ENCODE measurements at places on chromosomes 6 and 20. TPM values are rescaled to one million over a fixed set of nuclear protein-coding genes. Genes with fewer than 3 reads are reported as not detected.

DNA sequence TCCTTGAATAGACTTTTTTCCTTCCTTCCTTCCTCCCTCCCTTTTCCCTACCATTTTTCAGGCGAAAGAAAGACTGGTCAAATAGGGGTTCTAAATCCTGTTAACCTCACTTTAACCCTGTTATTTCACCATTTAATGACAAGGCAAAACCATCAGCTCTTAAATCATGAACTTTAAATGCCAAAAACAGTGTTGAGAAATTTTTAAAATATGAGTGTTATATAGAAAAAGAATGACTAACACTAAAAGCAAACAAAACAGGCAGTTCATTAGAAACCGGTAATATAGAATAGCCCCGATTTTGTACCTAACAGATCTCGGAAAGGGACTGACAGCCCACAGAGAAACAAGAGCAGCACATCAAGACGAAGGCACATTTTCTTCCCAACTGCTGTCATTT lies 57.4 kb upstream of the CEP85L start:
- no peak for DNase-seq

DNA sequence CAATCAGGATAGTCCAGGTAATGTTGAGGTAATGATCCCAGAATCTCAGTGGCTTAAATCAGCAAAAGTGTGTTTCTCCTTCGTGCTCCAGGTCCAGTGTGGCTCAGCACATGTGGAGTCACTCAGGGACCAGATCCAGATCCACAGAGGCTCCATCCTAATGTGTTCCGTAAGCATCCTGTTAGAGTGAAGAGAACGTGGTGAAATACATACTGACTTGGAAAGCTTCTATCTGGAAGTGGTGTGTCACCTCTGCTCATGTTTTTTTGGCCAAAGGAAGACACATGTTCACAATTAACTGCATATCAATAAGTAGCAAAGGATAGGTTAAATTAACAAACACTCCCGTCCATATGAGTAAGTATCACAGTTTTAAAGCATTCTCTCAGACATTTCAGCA lies 26.8 kb upstream of the PREP start:
- DNase-seq = no peak

GRCh38 chr6:109834595-109835437 lies 143.3 kb upstream of the GPR6 start:
- DNase-seq = no peak

Gene OPRM1
- polyA plus RNA-seq = not detected

GRCh38 chr6:17851001-17851719 lies 136.3 kb downstream of the KIF13A start:
- no peak for DNase-seq

DNA sequence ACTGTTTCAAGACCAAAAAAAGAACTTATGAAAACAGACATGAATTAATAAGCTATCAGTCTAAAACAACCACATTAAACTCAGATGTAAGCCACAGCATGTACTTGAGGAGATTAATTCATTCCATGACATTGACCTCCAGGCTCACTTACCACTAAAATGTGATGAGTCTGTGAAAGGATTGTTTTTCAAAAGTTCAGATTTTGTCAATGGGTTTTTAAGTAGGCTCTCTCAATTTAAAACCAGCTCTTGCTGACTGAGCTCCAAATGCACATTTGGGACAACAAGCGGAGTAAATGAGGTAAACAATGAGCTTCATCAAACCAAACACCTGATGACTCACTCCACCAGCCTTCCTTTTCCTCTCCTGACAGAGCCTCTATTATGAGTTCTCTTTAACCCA lies 197.0 kb downstream of the SIM1 start:
- no peak for DNase-seq

- no peak for DNase-seq
Measured at GRCh38 chr20:37748015-37748414, 54.2 kb downstream of the CTNNBL1 start.

DNA sequence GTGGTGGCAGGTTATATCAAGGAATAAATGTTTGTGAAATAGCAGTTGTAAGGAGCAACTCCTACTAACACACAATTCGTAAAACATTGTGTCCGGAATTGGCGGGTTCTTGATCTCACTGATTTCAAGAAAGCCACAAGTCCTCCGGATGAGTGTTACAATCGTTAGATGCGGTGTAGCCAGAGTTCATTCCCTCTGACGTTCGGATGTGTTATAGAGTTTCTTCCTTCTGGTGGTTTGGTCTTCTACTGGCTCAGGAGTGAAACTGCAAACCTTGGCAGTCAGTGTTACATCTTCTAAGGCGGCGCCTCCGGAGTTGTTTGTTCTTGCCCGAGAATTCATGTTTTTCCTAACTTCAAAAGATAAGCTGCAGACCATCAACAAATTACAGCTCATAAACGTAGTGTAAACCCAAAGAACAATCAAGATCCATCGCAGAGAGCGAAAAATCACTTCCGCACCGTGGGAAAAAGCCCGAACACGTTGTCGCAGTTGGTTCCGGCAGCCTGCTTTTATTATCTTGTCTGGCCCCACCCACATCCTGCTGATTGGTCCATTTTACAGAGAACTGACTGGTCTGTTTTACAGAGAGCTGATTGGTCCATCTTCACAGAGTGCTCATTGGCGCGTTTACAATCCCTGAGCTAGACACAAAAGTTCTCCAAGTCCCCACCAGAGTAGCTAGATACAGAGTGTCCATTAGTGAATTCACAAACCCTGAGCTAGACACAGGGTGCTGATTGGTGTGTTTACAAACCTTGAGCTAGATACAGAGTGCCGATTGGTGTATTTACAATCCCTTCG lies 58.2 kb downstream of the TRIM27 start:
- DNase-seq = peak; percentile 51

DNA sequence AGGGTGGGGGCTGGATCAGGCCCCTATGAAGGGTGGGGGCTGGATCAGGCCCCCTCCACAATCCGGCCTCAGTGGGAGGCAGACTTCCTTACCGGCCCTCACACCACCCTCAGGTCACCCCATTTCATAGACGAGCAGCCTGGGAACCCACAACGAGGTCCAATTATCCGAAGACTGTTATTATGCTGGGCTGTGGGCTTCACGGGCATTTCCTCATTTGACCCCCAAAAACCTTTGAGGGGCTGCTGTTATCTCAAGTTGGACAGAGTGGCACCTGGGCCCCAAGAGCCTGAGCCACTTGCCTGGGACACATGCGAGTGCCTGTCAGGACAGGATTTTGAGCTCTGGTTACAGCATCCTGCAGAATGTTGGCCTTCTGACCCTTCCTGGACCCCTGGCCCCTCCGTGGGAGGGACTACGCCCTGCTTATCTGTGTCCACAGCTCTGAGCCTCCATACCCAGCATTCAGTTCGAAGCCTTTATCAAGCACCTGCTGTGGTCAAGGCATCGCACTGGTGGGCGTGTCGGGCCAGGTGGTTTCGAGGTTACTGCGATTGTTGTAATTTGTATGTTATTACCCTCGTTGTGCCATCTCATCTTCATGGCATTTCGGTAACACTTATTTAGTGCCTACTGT lies 34.5 kb upstream of the PCMTD2 start:
- no peak for DNase-seq

GRCh38 chr6:75611011-75611701 lies 9.5 kb downstream of the SENP6 start:
- no peak for DNase-seq

GRCh38 chr6:108123946-108124345 lies 41.9 kb upstream of the NR2E1 start:
- no peak for DNase-seq

GRCh38 chr6:142900227-142900971 lies 44.6 kb downstream of the HIVEP2 start:
- DNase-seq = peak; percentile 73

- no peak for DNase-seq
Measured at GRCh38 chr20:20627471-20627870, 85.0 kb downstream of the RALGAPA2 start.

GRCh38 chr6:169020821-169021220 lies 232.8 kb downstream of the THBS2 start:
- no peak for DNase-seq

GRCh38 chr6:56995347-56995902 lies 40.5 kb downstream of the BEND6 start:
- DNase-seq = no peak

Gene CRISP3
- 6.8 TPM for polyA plus RNA-seq

DNA sequence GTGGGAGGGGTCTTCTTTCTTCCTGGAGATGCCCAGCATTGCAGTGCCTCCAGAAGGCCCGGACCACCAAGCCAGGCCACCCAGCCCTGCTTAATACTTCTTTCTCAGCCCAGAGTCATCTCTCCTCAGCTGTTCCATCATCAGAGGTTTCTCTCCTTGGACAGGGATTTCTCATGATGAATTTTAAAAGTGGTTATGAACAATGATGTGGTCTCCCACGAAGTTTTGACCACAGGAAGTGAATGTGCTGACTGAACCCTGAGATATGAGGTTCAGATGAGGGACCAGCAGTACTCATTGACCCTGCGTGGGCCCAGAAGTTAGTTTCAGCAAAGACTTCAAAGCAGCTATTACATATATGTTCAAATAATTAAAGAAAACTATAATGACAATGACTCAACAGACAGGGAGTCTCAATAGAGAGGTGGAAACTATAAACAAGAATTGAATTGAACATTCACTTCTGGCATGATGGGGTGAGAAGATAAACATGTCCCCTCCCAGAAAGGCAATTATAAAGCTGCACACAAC lies 114.5 kb upstream of the SLC22A16 start:
- no peak for DNase-seq

DNA sequence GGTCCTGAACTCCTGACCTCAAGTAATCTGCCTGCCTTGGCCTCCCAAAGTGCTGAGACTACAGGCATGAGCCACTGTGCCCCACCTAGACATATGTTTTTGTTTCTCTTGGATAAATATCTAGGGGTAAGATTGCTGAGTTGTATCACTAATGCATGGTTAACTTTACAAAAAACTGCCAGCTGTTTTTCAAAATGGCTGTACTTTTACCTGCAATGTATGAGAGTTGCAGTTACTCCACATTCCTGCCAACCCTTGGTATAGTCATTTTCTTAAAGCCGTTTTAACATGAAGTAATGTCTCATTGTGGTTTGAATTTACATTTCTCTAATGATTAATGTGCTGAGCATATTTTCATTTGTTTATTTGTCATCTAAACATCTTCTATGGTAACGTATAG lies 289.7 kb downstream of the UTRN start:
- no peak for DNase-seq

- no peak for DNase-seq
Measured at GRCh38 chr20:31758991-31759390, 19.9 kb downstream of the TPX2 start.

Gene HLA-F
- polyA plus RNA-seq = 164 TPM

- no peak for DNase-seq
Measured at GRCh38 chr6:89197141-89197540, 20.0 kb downstream of the GABRR1 start.

DNA sequence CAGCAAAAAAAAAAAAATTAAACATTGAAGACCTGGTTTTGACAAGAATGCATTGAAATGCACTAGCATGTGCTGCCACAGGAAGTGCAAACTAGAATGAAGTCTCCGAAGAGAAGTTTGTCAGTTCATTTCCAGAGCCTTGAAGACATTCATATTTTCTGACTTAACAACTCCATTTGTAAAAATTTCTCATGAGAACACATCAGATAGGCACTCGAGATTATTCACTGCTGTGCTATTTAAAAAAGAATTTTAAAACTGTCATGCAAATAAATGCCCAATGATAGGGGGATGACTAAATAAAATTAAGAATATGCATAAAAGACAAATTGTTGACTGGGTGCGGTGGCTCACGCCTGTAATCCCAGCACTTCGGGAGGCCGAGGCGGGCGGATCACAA lies 394.6 kb upstream of the JARID2 start:
- DNase-seq = no peak

DNA sequence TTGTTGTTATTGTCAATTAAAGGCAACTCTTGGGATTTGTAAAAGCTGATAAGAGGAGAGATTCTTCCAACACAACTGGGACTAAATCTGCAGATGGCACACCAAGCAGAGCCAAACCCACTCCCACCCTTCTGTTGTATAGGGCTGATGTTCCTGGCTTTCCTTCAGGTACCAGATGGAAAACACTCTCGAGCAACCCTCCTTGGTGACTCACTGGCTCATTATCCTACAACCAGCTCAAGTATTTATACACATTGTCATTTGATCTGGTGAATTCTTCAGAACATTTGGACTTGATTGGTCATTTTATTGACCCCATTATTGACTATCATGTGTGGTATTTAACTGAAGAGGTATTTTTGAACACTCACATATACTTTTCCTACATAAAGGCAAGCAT lies 190.3 kb upstream of the PCSK2 start:
- DNase-seq = no peak

Gene PRL
- polyA plus RNA-seq = not detected

Gene ISM1
- 0.25 TPM for polyA plus RNA-seq

DNA sequence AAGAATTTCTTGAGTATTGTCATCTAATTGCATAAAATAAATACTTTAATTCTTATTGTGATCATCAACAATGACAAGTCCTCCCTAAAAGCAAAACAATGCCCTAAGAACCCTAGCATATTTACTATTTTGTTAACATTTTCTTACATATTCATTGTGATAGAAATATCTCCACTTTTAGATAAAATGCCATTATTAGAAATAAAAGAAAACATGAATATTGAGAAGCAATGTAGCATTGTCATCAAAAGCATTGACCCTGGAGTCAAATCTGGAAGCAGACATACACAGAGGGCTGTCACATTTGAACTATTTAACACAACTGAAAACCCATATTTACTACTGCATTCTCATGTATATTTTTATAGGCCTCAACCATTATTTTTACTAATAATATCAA lies 257.7 kb downstream of the SYNE1 start:
- DNase-seq = no peak

DNA sequence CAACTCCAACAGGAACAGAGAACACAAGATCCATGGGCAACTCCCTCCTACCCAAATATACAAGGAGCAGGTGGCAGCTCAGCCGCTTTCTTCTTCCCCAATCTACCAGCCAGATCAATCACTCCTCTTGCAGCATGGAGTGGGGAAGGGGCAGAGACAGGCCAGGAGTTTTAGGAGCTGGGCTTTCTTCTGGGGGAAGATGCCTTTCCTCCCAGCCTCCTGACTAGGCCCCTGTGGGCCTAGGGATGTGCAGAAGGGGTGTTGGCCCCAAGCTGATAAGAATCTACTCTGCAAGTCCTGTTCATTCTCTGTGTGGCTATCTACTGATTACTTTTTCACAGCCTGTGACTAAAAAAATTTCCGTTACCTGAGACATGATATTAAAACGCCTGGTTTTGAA lies 189.0 kb downstream of the BCAS1 start:
- DNase-seq = no peak

DNA sequence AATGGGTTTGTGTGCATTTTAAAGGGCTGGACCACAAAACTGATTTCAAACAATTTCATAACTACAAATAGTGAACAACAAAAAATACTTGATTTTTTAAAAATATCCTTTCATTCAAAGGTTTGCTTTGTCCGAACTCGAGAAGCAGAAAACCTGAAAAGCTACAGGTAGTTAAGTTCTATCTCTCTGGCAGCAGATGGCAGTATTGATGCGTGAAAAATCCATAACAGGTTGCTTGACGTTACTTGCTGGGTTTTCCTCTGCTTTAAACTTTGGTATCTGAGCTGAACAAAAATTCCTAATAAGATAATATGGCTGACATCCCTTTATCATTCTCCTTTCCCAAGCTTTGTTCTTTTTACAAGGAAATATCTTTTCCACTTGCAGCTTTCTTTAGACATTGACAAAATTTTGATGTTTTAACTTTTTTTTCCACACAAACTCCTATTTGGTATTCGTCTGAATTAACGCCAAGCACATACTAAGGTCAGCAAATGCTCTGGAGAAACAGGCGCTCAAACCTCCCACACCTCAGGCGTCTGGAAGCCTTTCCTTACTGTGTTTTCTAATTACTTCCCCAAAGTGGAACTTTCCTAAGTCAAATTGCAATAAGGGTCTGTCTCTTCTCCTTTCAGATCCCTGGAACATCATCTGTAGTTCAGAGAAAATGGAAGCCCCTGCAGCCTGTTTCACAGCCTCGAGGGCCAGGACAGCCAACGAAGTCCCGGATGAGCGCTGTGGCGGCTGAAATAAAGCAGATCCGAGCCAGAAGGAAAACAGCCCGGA lies 50.3 kb upstream of the GFRAL start:
- no peak for DNase-seq
